MCF 10A (cell line): ENCODE measurements at places on chromosomes 2 and 18. TPM values are rescaled to one million over a fixed set of nuclear protein-coding genes. Genes with fewer than 3 reads are reported as not detected.

- DNase-seq: no peak
Observed at GRCh38 chr2:201233812-201234662, 26.3 kb upstream of the CASP8 start.

DNA sequence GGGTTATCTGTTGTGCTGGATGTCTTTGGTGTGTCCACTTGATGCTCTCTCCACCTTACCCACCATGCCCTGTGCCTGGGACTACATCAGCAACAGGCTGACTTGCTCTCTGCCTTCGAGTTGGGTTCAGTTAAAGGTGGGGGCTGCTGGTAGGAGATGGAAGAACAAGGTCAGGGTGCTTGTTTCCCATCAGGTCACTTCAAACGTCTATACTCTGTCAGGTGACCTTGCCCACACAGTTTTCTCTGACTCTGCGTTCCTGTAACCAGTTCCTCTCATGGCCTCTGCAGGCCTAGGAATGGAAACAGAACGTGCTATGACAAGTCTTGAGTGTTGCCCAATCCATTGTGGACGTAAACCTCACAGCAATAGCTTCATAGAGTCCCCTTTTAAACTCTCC is 38.4 kb upstream of the PAPOLG start:
- peak; percentile 90 for DNase-seq

- DNase-seq: peak; percentile 95
Observed at GRCh38 chr2:234881413-234882241, 70.2 kb upstream of the SH3BP4 start.

DNA sequence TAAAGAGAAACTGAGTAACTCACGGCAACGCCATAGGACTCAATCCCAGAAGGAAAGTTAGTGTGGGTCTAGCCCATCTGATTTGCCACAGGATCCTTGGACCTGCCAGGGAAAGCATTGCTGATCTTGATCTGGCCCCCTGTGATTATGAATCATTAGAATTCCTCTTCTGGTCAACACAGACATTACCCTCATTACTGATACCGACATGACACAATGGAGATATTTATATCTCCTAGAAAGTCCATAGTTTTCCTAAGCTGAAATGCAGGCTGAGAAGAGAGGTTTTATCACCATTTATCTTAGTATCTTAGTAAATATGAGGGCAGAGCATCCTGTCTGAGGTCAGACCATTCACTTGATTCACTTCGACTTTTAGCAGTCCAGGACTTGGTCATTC is 75.5 kb upstream of the CCDC68 start:
- no peak for DNase-seq

ZBTB7C gene
- total RNA-seq: 0.42 and 0.69 TPM in 2 replicates

GRCh38 chr2:151334082-151334815 is 23.1 kb upstream of the TNFAIP6 start:
- peak; percentile 77 for DNase-seq
